Right hindlimb (tissue), 1 donor: ENCODE measurements at places on chromosomes 1 and 21.
A peak's percentile ranks its signal among the peaks of the same experiment; 100 is the strongest.

DNA sequence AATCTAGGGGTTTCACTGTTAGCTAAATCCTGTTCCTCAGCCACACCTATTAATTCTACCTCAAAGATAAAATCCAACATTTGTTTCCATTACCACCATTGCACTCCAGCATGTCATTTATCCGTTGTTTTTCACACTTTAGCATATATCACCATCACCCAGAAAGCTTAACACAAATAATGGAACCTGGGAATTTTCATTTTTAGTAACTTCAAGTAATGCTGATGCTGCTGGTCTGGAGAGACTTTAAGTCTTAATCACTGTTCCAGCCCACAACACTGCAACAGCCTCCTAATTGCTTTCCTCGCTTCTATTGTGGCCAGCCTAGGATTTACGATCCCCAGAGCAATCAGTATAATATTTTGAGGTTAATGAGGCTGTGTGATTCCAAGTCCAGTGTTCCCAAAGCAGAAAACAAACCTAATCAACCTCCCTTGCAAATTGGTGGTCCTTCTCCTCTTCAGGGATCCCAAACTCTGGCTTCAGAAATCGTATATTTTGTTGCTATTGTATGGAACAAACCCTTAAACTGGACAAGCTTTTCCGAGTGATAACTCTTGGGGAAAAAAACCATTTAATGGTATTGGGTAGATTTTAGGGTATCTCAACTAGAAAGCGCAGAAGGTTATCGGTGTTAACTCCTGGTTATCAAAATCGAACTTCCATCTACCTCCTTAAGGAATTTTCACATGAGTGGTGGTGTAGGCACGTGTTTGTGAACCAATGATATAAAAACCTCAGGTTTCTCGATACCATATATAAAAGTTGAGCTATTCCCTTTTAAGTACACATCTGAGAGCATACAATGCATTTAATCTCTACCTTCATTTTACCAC, 50.0 kb upstream of the BOLA1 start:
- DNase-seq: no peak

DNA sequence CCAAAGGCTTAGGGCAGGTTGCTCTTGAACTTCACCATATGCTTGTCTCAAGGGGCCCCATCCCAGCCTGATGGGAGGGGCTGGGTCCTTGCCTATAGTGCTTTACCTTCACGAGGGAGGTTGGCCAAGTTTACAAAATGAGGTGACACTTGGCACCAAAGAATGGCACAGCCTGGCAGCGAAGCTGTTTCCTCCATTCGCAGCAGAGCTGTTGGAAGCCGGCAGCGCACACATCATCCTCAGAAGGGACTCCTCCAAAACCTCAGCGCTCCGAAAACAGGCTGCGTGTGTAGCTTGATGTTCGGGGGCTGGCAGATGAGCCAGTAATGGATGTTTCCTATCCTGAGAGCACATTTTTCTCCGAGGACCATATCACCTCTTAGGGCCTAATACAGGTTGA, 116.8 kb downstream of the KAZN start:
- DNase-seq: no peak

- DNase-seq: no peak
Measured at GRCh38 chr21:40165773-40166070, 298.5 kb downstream of the PCP4 start.

- no peak for DNase-seq
Measured at GRCh38 chr1:230863449-230863848, 4.9 kb downstream of the C1orf198 start.

DNA sequence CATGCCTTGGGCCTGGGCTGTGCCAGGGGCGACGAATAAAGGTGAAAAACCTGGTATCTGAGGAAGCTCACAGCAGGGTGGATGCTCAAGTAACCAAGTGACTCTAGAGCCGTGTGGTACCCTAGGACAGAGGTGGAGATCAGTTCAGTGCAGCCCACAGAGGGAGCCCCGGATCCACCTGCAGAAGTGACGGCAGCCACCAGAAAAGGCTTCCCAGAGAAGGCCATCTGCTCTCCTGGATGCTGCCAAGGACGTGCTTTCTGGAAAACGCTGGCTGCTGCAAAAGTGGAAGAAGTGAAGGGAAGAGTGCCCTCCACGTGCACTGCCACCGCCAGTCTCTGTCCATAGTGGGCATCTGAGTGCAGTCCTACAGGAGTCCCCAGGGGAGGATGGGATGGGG, 27.7 kb downstream of the TMCO4 start:
- no peak for DNase-seq

- peak; percentile 67 for DNase-seq
Measured at GRCh38 chr1:55039342-55040082, at the start of gene PCSK9. Gene PCSK9, plus strand, starts transcription at chr1:55039548. Its CDS starts 290 bp downstream, at chr1:55039838.

DNA sequence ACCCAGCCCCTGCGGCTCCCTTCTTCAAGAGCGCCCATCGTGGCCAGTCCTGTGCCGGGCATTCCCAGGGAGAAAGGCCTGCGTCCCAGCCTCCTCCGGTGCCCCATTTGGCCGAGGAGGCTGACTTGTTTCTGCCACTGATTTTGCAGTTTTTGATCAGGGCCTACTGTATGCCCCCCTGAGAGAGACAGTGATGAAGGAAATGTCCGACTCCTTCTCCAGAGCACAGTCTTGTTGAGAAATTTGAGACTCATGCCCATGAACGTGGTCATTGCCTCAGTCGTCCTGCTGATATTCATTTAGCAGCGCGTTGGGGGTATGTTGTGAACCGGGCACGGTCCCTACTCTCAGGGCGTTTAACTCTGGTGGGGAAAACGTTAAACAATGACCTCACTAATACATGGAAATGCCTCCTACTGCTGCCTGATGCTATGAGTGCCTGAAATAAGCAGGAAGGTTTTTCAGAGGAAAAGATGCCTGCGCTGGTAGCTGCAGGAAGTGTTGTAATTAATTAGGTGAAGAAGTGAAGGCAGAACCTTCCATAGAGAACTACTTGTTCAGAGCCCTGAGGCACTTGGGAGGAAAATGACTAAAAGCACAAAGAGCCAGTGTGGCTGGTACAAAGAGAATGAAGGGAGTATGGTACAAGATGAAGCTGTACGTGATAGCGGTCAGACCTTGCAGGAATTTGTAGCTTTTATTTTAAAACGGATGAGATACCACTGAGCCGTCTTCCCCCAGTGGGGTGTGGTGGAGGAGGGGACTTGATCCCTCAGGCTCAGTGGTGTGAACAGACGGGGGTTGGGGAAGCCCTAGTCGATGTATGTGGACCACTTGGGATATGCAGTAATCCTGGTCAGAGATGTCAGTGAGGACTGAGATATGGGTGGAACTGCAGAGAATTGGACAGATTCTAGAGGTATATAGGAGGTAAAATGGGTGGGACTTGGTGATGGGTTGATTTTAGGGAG, 730 bp downstream of the ZCCHC17 start:
- DNase-seq: no peak

DNA sequence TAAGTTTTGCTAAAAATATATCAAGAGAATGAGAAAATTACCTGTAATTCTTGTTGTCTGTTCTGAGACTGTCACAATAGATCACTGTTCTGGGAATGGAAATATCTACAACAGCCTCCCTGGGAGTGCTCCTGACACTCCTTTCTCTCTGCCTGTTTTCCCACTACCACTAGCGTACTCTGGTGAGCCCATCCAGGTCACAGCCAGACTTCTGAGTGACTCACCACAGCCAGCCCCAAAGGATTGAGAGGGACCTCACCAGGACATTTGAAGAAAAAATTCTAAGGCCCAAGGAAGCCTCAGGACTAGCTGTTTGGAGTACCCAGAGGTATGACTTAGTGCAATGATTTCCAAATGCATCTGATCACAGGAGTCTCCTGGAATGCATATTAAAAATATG, 39.0 kb upstream of the TADA1 start:
- DNase-seq: no peak

GRCh38 chr1:19220991-19221390, 10.9 kb upstream of the UBR4 start:
- DNase-seq: no peak
